Left renal cortex interstitium (tissue), 4 donors: ENCODE measurements at places on chromosomes 7 and 10. TPM values are rescaled to one million over a fixed set of nuclear protein-coding genes. Genes with fewer than 3 reads are reported as not detected.

The MARVELD1 gene
- 45.6 TPM for polyA plus RNA-seq

The CHRM2 gene
- 2.5 TPM for polyA plus RNA-seq

The IFIT5 gene
- 11.1 TPM for polyA plus RNA-seq

The PDE1C gene
- polyA plus RNA-seq, result 3.3 TPM

The EPO gene
- polyA plus RNA-seq, result 0.10 TPM

The PLEKHS1 gene
- polyA plus RNA-seq, result 0.21 TPM

The NPFFR1 gene
- polyA plus RNA-seq, result 0.10 TPM

The TACC2 gene
- polyA plus RNA-seq, result 53.8 TPM

The PPA1 gene
- 75.7 TPM for polyA plus RNA-seq

GRCh38 chr10:52906046-52906445 is 133.5 kb upstream of the MBL2 start:
- no peak for DNase-seq

GRCh38 chr7:94395141-94396036 is 694 bp downstream of the COL1A2 start:
- peak; percentile 85 for DNase-seq

DNA sequence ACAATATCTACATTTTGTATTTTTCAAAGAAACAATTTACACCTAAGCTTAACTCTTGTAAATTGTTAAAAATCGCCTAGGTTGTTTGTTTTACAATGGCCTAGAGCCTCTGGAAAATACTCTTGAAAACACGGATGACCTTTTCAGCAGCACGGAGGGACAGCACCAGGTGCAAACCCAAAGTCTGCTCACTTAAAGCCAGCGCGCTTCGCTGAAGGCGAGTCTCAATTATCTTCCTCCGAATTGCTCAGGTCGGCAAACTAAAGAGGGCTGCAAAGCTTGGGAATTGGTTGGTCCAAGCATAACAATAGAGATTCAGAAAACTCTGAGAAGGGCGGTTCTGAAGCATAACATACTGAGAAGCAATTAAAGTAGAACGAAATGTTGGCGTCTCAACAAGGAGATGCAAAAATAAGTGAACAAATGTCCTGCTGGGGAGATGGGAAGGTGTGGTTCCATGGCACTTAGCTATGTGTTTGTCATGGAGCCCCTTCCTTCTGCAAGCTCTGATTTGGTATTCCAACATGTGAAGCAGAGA is 139.9 kb upstream of the PITRM1 start:
- no peak for DNase-seq

DNA sequence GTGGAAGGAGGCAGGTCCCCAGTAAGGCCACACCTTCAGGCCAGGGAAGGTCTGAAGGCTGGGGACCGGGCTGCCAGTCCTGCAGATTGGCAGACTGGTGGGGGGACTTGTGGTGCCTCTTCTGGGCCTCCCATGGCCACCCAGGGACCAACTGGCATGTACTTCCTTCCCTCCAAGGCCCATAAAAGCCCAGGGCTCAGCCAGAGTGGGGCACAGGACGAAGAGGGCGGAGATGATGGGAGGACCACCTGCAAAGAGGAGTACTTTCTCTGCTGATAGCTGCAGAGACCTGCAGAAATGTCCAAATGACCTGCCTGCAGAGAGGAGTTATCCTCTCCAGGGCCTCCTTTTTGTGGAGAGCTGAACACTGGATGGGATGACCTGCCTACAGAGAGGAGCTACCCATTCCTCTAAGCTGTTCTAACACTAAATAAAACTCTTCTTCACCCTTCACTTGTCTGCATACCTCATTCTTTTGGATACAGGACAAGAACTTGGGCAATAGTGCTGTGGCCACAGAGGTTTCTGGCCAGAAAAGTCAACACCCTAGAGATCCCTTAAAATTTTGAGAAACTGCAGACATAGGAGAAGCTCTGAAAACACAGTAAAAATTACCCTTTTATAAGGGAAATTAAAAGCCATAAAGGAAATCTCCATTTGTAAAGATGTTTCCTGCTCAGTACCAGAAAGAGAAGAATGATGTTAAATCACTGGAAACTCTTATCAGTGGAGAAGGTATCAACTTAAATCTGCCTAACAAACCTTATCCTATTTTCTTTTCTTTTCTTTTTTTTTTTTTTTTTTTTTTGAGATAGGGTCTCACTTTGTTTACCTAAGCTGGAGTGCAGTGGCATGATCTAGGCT is 20.7 kb upstream of the PRF1 start:
- DNase-seq, result no peak

DNA sequence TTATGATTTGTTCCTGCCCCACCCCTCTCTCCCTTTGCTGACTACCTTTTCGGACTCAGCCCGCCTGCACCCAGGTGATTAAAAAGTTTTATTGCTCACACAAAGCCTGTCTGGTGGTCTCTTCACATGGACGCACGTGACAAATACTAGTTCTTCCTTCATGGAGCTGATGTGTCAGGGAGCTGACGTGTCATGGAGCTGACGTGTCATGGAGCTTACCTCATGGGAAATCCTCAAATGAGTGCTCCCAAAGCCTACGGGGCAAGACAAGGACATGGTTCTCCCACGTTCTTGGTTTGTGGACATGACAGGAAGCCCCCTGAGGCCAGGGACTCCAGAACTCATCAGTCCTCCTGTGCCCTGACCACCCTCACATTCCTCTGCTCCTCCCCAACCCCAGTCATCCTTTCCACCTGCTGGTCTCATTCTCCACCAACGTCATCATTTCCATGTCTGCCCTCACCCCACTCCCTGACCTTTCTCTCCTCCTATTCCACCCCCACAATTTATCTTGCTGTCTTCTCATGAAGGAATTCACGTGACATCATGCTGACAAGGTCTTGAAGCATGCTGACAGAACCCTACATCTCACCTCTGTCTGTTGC is 261.3 kb downstream of the TCERG1L start:
- DNase-seq, result no peak

DNA sequence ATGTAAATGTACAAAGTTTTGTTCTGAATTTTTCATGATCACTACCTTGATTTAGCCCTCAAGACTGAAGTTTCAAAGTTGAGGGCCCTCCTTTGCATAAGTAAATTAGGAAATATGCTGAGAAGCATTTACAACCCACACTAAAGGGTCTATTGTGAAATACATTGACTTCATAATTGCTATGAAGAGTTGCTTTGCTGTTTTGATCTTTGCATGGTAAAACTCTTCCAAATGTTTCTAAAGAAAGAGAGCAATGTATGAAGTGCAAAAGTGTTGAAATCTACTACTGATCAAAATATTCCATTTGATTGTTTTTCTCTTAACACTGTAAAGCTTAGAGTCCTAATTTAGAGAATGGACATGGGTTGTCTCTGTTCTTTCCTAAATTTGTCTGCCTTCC is 77.2 kb downstream of the C7orf25 start:
- no peak for DNase-seq

- no peak for DNase-seq
Measured at GRCh38 chr7:26425655-26426054, 134.0 kb downstream of the SNX10 start.

DNA sequence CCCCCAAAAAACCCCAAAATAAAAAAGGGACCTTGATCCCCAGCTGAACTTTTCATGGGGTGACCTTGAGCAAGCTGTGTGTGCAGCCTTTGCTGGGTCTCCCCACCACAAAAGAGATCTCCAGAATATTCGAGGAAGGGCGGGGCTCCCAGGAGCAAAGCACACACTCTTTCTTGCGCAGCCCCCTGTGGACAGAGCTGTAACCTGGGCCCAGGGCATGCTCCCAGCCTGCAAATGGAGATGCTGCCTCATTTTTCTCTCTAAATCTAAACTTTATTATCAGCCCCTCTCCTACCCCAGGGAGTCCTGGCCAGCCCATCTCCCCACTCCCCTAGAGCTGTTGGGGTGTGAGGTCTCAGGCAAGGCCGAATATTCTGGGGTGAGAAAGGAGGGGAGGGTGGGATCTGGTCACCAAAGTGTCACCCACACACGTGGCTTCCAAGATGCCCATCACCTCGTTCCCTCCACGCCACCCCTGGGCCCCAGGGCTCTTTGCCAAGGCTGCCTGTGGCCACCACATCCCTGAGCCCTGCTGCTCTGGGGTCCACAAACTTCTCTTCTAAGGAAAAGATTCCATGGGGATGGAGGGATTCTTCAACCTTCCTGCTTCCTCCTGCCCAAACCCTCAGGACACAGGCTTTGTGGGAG is 1.7 kb upstream of the CALML3 start:
- no peak for DNase-seq

- no peak for DNase-seq
Measured at GRCh38 chr10:133096616-133097269, 9.0 kb downstream of the ADGRA1 start.

GRCh38 chr7:30688718-30689221 is 6.5 kb upstream of the CRHR2 start:
- DNase-seq, result no peak

DNA sequence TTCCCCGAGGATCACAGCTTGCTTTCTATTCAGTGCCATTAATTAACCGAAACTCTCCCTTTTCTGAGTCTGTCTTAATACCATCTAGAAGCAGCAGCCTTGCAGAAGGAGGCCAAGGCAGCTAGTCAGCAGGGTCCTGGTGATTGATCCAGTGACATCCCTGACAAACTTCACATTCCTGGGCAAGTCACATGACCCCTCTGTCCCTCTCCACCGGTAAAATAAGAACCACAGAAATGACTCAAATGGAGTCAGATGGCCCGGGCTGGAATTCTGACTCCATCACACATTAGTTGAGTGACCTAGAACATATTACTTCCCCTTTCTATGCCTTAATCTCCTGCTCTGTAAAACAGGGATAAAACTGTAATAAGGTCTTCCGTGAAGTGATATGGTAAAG is 17.2 kb upstream of the ACSL5 start:
- no peak for DNase-seq

GRCh38 chr10:129004398-129004797 is 462.6 kb upstream of the MGMT start:
- no peak for DNase-seq

GRCh38 chr10:69069090-69070042 is 18.5 kb upstream of the SRGN start:
- no peak for DNase-seq

- DNase-seq, result no peak
Measured at GRCh38 chr7:131931370-131931769, 374.9 kb upstream of the PODXL start.

GRCh38 chr7:5508698-5509097 is 85.1 kb upstream of the TNRC18 start:
- no peak for DNase-seq

- DNase-seq, result no peak
Measured at GRCh38 chr10:129605986-129606518, 139.0 kb downstream of the MGMT start.

- no peak for DNase-seq
Measured at GRCh38 chr7:28458732-28459131, 46.4 kb downstream of the CREB5 start.
